ENCODE measurements at places on chromosomes 3 and 15. TPM values are rescaled to one million over a fixed set of nuclear protein-coding genes. Genes with fewer than 3 reads are reported as not detected.

The CDHR4 gene
- not detected for total RNA-seq

The NANOGP8 gene
- not detected for total RNA-seq

GRCh38 chr3:171976526-171976925, 62.9 kb upstream of the FNDC3B start:
- no peak for DNase-seq

The GPR149 gene
- not detected for total RNA-seq

GRCh38 chr15:67928666-67929065, 88.8 kb upstream of the RNU6-1 start:
- no peak for DNase-seq

DNA sequence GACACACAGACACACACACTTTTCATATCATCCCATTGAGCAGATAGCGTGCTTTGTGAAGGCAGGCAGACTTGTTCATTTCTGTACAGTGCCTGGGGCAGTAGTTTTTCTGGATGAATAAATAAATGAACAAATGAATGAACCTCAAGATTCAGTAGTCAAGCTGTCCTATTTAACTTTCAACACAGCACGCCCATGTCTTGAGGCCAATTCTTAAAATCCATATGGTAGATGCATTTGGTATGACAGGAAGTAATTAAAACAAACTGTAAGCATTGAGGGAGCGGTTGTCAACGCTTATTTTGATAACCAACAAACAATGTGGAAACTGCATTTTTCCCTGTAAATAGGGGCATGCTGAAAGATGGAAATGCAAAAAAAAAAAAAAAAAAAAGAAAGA, 80.0 kb upstream of the BNC1 start:
- DNase-seq, result no peak

- peak; percentile 85 for DNase-seq
Observed at GRCh38 chr3:27360113-27361078, 8.8 kb downstream of the NEK10 start.

- DNase-seq, result no peak
Observed at GRCh38 chr15:84814916-84815315, 2.2 kb upstream of the ALPK3 start.

The MEIS2 gene
- 16.6 TPM for total RNA-seq

The CSTA gene
- total RNA-seq, result not detected

The ALDH1A2 gene
- total RNA-seq, result 34.5 TPM

DNA sequence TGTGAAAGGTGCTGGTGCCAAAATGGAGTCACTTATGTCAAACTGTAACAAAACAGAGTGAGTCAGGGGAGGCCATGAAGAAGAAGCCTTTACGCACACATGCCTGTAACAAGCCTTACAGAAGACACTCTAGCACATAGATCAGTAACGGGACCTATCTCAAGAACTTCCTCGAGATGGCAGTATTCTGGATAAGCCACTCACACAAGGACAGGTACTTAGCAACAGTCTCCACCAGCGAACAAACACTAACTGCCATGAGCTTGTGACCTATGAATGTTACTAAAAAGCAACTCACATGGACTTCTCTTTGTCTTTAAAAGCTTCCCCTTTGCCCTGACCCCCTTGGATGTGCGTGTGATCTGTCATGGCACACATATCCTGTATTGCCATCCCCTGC, 235.1 kb downstream of the CD47 start:
- peak; percentile 62 for DNase-seq

DNA sequence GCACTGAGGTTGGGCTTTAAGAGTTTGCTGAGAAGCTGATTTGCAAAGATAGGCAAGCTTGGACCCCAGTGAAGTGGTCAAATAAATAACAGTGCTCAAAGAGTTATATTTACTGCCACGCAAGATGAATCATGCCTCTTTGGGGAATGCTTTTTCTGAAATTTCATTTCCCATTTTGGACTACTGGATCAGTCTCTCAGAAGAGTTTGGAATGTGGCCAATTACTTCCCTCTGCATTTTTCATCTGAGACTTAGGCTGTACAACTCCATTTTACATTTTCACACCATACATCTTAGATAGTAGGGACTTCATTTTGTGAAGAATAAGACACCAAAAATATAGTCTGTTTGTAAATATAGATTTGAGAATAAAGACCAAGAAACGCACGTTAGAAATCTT, 419.7 kb downstream of the FGF12 start:
- no peak for DNase-seq

The PRR20G gene
- not detected for total RNA-seq

- DNase-seq, result no peak
Observed at GRCh38 chr3:66038384-66038725, 363 bp downstream of the MAGI1 start.

The IL17RB gene
- not detected for total RNA-seq

DNA sequence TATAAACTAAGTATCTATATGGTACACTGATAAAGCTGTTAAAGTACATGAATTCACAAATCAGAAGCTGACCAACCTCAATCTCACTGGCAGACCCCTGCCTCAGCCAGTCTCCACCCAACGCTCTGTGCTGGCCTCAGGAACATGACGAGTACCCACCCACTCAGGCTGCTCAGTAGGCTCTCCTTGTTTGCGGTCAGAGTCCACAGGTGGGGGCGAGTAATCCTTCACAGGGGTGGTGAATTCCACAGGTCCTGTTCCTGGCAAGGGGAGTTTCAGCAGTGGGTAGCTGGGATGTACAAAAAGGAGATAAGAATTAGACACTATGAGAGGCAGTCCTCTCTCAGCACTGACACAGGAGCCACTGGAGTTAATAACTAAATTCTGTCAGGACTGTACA, 40.9 kb downstream of the SCAP start:
- DNase-seq, result no peak

GRCh38 chr3:8266730-8267131, 234.9 kb upstream of the LMCD1 start:
- DNase-seq, result no peak

GRCh38 chr3:41991437-41991836, 29.5 kb upstream of the ULK4 start:
- no peak for DNase-seq

The ZNF660 gene
- total RNA-seq, result 0.22 TPM

- no peak for DNase-seq
Observed at GRCh38 chr15:35195649-35196048, 110.6 kb upstream of the NANOGP8 start.

The MYRIP gene
- total RNA-seq, result 5.7 TPM

DNA sequence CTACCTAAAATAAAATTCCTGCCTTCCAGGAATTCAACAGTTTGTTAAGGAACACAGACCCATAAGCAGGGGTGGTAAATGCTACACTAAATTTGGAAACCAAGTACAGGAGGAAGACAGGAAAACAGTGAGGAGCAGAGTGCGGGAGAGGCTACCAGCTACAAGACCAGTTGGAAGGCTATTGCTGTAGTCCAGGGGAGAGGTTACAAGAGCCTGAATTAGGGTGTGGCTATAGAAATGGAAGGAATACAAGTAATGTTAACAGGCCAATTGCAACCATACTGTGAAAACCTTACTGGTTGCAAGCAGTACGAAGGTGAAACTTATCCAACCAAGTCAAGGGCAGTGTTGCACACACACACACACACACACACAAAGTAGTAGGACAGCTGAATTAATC, 880 bp upstream of the ARMC8 start:
- no peak for DNase-seq

The DNAH12 gene
- not detected for total RNA-seq

- no peak for DNase-seq
Observed at GRCh38 chr15:27256446-27256845, 285.5 kb downstream of the GABRG3 start.

GRCh38 chr3:128783774-128784173, 57.8 kb downstream of the RAB7A start:
- DNase-seq, result no peak

DNA sequence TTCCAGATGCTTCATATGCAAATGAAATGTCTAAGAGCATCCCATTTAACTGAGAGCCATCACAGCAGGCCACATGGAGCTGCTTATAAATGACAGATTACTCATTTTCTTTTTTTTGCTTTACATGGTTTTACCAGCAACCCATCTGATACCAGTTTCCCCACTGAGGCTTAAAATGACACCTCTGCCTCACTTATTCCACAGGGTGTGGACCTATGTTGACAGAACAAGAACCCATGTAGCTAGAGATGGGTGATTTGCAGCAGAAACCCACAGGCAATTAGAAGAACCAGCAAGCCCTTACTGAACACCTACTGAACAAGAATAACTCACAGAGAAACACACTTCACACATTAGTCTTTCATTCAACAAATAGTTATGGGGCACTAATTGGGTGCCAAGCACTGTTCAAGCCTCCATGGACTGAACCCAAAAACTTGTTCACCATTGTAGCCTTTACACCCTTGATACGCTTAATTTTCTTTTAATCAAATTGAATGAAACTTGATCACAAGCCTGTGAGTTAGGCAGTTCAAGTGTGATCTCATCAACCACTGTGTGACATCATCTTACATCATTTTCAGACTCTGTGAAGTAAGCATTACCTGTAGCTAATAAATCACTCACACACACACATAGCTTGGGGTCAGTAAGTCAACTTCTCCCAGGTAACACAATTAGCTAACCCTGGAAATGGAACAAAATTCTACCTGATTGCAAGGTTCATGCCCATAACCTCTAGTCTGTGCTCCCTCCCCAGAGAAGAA, 45.4 kb downstream of the MAGI1 start:
- DNase-seq, result no peak

DNA sequence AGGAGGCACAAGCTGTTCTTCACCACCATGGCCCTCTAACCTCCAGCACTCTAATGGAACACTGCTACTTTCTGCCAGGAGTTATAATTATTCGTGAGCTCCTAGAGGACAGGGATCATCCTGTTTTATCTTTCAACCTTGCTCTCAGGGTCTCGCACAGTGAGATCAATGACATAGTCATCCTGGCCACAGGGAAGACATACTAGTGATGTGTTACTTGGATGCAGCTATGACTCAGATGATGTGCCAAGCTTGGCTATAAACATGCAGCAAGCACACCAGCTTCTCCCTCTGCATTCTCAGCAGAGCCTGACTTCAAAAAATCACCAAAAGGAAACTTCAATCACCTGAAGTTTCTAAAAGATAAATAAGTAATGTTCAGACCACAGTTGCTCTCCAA, 203.8 kb upstream of the HES1 start:
- no peak for DNase-seq

- no peak for DNase-seq
Observed at GRCh38 chr3:194995922-194996321, 275.0 kb downstream of the XXYLT1 start.

The APOD gene
- total RNA-seq, result 2.4 TPM

The CX3CR1 gene
- total RNA-seq, result not detected

GRCh38 chr3:158313338-158313927, 203.5 kb downstream of the RSRC1 start:
- peak; percentile 64 for DNase-seq

DNA sequence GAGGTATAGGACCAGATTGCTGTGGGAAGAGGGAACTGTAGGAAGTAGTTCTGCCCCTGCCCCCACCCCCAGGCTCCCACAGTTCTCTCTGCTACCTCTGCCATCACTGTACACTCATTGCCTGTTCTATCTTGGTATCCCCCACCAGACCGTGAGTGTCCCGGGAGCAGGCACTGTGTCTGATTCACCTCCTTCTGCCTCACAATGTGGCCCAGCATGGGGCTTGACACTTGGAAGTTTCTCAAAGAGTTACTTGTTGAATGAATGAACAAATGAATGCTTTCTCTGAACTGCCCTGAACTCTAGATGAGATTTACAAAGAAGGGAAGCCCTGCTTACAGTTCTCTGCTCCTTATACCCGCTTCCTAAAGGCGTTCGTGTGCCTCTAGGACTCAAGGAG, 27.1 kb upstream of the PIK3CB start:
- peak; percentile 52 for DNase-seq

DNA sequence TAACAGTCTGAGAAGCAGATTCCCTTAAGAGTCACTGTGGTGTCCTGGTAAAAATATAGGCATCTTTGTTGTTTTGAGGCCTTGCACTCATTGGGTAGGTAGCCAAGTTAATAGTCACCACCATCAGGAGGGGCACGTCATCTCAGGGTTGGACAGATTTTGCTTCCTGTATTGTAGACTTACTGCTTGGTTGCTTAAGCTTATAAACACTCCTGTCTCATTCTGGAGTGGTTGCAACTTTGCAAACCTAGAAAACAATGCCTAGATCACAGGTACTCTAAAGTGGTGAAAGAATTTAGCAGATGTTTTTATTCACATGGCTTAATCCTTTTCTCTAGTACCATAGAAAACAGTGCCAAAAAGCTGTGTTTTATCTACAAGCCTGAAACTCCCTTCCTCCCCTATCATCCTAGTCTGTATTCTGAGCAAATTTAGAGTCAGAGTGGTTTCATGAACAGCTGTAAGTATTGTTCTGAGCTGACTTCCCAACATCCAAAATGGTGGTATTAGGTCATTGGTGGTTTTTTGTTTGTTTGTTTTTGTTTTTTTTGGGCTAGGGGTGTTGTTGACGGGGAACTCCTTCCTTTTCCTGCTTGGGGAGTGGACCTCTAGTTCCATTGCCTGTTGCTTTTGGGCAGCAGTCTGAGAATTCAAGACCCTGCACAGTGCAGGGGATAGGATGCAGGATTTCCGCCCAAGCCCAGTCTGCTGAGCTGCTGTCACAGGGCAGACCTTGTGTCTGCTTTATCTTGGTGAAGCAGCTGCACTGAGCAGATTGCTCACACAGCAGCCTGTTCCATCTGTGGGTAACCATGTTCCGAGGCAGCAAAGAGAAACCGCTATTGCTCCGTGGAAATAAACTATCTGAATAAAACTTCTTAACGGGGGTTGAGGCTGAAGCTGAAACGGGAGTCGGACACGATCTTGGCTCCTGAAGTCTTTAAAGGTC, 202.0 kb downstream of the AKAP13 start:
- peak; percentile 96 for DNase-seq

- no peak for DNase-seq
Observed at GRCh38 chr15:62106096-62106495, 39.3 kb downstream of the C2CD4A start.

The VILL gene
- 2.8 TPM for total RNA-seq

The BBX gene
- total RNA-seq, result 28.6 TPM

The PEX5L gene
- total RNA-seq, result not detected

DNA sequence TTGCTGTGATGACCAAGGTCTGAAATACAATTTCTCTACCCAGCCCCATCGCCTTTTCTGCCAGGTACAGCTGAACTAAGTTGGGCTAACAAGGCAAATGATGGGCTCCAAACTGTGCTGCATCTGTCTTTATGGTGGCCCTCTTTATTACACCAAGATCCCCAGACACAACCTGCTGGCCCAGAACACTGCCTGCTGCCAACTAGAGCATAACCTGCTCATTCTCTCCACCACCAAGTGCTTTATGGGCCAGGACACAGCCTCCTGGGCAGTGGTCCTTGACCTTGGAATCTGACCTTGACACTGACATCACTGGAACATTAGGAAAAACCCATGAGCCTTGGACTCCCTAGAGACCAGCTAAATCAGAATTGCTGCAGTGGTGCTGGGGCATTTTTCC, 3.3 kb downstream of the LINS1 start:
- no peak for DNase-seq

- no peak for DNase-seq
Observed at GRCh38 chr3:69048990-69049389, 3.1 kb downstream of the TMF1 start.

The MNS1 gene
- 0.20 TPM for total RNA-seq

The CYP8B1 gene
- total RNA-seq, result not detected

DNA sequence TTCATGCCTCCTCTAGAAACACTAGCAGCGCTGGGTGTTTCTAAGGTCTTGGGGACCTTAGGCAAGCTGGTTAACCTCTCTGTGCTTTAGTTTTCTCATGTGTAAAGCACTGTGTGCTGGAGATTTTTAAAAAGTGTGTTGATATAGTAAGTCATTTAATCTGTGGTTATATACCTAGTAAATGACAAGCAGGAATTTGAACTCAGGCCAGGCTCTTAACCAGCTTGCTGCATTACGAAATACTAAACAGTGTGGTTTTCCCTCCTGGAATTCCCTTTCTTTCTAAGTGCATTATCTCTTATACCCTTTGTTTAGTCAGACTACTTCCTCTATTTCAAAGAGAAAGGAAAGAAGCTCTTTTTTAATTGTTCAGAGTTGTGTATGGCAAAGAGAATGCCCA, 26.5 kb downstream of the NEO1 start:
- DNase-seq, result peak; percentile 4

Data from lung microvascular endothelial cell (primary cell).